ENCODE measurements at places on chromosomes 16 and 17.

DNA sequence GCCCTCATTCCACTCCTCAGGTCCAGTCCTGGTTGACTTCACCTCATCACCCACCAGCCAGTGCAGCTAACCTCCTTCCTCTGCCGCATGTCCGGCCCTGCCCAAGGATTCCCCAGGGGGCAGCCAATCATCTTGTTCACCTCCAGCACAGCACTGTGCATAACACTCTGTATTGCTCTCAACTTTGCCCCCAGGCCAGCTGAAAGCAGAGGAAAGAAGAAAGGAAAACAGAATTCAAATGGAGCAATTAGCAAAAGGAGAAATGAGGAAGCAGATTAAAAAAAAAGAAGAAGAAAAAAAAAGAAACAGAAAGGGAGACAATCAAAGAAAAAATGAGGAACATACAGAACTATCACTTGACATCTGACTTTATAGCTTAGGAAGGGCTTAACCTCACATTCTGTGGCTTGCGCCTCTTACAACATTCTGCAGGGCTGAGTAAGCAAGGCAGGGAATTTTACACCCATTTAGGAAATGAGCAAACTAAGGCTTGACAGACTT, 26.1 kb downstream of the GAS7 start:
- no peak for DNase-seq

GRCh38 chr16:8622315-8622656, 788 bp downstream of the METTL22 start:
- DNase-seq = no peak

DNA sequence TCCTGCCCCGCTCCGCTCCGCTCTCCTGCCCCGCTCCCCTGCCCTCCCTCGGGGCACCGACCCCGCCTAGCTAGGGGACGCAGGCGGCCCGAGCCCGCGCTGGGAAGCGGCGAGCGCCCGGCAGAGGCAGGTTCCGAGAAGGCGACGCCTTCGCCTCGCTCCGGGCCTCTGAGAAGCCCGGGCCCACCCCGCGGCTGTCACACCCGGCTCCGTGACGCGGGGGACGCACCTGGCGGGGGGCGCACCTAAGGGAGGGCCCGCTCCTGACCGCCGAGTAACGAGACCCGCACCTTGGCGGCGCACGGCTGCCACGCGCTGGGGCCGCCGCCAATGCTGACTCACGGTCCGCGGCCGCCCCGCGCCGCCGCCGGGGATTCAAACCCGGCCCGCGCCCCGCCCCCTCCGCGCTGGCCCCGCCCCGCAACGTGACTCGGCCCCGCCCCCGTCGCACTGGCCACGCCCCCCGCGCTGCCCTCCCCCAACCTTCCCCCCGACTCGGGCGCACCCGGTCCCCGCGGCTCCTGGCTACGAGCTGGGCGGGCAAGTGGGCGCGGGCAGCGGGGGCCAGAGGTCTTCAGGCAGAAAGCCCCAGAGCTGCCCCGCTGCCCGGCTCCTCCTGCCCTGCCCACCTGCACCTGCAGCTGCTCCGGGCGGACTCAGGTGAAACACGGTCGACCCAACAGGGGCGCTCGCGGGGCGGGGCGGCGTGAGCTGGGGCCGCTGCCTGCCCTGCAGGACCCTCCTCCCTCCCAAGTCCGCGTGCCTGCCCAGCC, 27.8 kb downstream of the GNPTG start:
- DNase-seq = peak; percentile 71

GRCh38 chr17:37744961-37745800, at the start of gene HNF1B:
TSS of gene HNF1B (minus strand) at chr17:37745059. CDS start at chr17:37744884, 175 bp downstream.
- no peak for DNase-seq

GRCh38 chr16:85008271-85008670, 3.1 kb downstream of the ZDHHC7 start:
- no peak for DNase-seq

DNA sequence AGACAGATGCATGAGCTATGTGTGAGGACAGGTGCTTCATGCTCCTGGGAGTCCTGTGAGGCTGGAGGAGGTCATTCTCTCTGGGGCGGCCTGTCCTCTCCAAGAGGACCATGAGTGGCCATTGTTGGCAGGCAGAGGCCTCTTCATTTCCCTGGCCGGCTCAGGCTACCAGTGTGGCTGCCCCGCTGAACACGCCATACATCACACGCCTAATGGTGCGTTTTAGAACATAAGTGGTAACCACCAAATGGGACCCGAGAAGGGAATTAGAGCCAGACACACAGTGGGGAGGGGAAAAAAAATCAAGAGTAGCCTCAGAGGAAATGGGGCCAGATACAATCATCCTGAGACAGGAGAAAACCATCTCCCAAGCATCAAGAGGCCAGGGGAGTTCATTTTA, 140.0 kb downstream of the SPACA3 start:
- DNase-seq = no peak

GRCh38 chr16:87185308-87185707, 131.9 kb downstream of the C16orf95 start:
- no peak for DNase-seq

- DNase-seq = no peak
Observed at GRCh38 chr17:49450735-49451134, 36.1 kb upstream of the PHB1 start.

DNA sequence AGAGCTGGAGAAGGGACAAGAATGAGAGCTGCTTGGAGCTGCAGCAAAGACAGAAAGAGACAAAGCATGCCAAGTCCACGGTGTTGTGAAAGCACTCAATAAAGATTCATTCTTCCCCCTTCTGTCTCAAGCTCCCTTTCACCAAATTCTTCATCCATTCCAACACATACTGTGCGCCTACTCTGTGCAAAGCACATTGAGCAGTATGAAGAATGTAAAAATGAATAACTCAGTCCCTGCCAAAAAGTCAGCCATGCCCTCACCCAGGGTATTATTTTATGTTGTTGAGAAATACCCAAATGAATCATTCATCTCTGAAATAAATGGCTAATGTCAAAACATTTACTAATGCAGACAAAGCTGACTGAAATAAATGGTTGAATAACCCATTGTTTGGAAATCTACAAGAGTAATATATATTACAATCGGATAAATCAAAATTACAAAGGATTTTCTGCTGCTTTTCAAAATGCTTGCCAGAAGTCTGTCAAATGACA, 282.9 kb upstream of the IRX5 start:
- DNase-seq = no peak

DNA sequence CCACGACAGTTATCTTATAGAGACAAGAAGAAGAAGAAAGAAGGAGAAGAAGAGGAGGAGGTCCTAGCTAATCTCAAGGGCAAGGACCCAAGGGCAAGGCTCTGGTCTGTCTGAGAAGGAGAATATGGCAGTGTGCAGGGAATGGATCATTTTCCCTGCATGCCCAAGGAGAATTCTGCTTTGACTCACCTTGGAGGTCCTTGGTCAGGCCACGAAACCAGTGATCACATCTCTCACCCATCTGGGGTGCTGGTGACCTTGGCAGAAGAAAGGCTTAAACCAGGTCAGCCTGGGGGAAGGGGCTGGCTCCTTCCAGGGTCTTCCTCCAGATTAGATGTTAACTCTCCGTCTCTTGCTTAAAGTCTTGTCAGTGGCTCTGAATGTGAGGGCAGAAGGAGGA, 1.6 kb upstream of the FMNL1 start:
- no peak for DNase-seq

DNA sequence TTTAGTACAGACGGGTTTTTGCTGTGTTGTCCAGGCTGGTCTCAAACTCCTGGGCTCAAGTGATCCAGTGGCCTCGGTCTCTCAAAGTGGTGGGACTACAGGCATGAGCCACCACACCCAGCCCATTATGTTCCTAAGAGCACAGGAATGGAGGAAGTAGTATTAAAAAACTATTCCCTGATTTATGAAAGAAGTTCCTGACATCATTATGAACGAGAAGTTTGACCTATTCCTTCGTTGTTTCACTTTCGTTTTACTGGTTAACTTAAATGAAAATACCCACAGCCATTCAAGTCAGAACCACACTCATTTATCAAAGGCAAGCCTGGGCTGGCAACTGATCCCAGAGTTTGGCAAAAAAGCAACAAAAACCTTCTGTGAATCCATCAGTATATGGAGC, 13.5 kb upstream of the CBX4 start:
- DNase-seq = no peak

DNA sequence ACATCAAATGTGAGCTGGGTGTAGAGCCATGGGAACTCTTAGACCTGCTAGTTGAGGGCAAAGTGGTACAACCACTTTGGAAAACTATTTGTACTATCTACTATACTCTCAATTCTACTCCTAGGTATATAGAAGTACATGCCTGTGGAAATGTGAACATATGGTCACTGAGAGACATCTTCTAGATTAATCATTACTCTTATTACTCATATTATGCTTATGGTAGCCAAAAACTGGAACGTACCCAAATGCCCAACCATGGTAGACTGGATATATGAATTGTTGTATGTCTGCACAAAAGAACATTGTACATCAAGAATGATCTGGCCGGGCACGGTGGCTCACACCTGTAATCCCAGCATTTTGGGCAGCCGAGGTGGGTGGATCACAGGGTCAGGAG, 2.7 kb downstream of the WDR45B start:
- no peak for DNase-seq

- no peak for DNase-seq
Observed at GRCh38 chr16:22267764-22268163, 29.4 kb upstream of the POLR3E start.

GRCh38 chr17:82911822-82912221, 72.0 kb upstream of the ZNF750 start:
- DNase-seq = no peak

GRCh38 chr17:60134396-60135150, 15.2 kb upstream of the CA4 start:
- no peak for DNase-seq

- DNase-seq = no peak
Observed at GRCh38 chr17:55734128-55734781, 11.6 kb upstream of the TMEM100 start.

- no peak for DNase-seq
Observed at GRCh38 chr17:59760160-59760559, 52.7 kb downstream of the VMP1 start.

DNA sequence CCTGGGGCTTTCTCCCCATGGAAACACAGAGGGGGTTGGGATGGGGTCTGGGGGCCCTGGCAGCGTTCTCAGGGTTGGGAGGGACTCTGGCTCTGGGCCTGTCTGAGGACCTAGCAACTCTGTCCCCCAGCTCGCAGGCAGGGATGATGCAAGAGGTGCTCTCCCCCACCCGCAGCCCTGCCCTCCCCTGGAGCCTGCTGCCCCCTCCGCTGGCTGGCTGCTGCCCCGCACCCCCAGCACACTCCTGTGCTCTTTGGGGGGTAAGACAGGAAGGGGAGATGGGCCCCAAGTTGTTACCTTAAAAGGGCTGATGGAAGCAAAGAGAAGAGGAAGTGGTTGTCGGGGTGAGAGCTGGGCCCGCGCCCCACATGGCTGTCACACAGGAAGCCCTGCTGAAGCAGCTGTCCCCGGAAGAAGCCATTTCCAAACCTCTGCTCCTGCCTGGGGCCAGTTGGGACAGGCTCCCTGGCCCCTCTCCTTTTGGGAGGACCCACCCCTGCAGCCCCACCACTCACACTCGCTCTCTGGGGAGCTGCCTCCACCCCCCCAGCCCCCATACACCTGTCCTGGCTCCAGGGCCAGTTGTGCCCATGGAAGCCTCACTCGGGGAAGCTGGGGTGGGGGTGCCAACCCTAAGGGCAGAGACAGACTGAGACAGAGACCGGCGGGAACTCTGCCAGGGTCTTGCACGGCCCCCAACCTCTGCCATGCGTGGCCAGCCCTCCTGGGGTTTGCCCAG, 2.5 kb downstream of the CORO1A start:
- DNase-seq = no peak

GRCh38 chr16:19804538-19805323, 79.9 kb downstream of the GPRC5B start:
- DNase-seq = no peak

DNA sequence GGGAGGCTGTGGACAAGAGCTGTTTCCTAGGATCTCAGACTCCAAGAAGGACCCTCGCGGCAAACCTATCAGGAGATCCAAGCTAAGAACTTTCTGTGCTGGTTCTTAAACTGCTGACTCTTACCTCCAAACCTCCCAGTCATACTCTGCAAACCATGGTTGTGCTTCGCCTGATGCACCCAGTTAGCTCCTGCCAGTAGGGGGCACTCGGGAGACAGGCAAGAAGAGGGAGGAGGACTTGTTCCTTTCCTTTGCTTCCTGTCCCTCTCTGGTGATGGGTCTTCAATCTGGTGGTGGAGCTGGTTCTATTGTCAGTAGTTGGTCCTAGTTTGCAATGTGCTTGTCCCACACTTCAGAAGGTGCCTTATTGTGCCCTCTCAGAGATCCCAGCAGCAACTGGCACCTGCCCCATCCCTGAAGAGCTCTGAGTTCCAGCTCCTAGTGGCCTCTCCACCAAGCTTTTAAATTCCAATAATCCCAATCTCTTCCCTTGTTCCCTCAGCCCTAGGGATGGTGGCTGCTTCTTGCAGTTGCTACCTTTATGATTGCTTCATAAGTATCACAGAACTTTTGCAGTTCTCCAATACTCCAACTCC, 113.5 kb upstream of the RPL38 start:
- DNase-seq = peak; percentile 73

- DNase-seq = no peak
Observed at GRCh38 chr17:18040261-18040858, 1.2 kb downstream of the GID4 start.

DNA sequence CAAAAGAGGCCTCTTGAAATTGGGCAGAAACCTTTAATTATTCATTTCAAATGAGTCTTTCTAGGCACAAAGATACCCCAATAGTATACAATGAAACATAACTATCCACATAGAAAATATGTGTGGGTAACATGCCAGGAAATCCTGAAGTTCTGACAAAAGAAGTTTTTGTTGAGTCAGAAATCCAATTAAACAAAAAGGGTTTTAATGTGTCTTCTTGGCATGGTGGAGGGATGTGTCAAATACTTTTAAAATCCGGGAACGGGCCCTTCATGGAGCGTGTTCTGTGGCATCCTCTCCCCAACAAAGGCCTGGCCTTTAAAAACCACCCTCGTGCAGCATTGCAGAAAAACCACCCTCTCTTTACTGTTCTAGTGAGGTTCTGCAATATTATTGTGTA, 14.2 kb downstream of the CDRT4 start:
- no peak for DNase-seq

- no peak for DNase-seq
Observed at GRCh38 chr16:81558444-81559175, 114.0 kb downstream of the CMIP start.

GRCh38 chr17:45294506-45294905, 22.3 kb downstream of the MAP3K14 start:
- no peak for DNase-seq

GRCh38 chr17:57631871-57632270, 113.2 kb downstream of the CCDC182 start:
- DNase-seq = no peak

GRCh38 chr16:24543949-24544348, 4.6 kb downstream of the RBBP6 start:
- no peak for DNase-seq

DNA sequence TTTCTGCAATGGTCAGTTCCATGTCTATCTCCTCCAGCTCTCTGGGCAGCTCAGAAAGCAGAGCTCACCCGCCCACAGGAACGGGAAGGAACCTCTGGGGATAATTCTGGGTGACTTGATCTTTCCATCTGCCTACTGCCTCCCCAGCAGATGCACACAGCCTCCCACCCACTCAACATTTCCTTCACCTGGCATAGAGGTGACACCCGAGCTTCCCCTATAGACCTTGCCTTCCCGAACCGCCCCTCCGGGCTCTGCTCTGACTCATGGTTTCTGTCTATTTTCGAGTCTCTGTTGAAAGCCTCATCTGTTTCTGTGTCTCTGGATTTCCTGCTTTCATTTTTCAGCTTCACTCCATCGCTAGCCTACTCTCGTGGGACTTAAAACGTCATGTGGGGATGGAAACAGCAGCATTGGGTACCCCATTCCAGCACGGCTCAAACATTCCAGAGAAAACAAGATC, 11.4 kb downstream of the GGA3 start:
- no peak for DNase-seq

GRCh38 chr16:58551496-58551895, 36.2 kb downstream of the SETD6 start:
- DNase-seq = no peak
